ENCODE measurements at places on chromosomes 11 and 22.

DNA sequence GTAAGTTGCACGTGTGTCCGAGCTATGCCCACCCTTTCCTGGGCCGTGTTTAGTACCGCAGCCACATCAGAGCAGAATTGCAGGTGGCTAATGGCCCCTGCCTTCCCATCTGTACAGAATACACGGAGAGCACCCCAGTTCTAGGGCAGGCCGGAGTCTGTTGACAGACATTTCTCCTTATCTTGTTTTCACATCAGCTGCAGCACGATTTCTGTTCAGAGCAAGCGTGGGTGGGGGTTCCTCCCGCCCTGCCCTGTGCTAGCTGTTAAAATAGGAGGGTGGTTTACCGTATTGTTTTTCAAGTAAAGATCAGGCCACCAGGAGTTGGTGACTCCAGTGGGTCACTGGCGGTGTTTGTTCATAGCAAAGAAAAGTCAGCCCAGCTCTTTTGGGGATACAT, 41.1 kb downstream of the UBASH3B start:
- peaks cover 37% of the 10 kb centered on the region for H3K4me1 ChIP-seq
- H3K36me3 ChIP-seq, result no peaks in the 10 kb centered on the region
- no peaks in the 10 kb centered on the region for H3K27me3 ChIP-seq
- DNase-seq, result no peak
- H3K27ac ChIP-seq, result peak overlapping the region; percentile 14
- H3K4me3 ChIP-seq, result no peak overlapping the region

- H3K36me3 ChIP-seq, result no peaks in the 10 kb centered on the region
- DNase-seq, result no peak
- H3K4me3 ChIP-seq, result no peak overlapping the region
- no peak overlapping the region for H3K27ac ChIP-seq
Observed at GRCh38 chr22:38139901-38140300, 29.4 kb upstream of the BAIAP2L2 start.

GRCh38 chr11:46075168-46075567, 46.1 kb downstream of the PHF21A start:
- peak; percentile 33 for DNase-seq
- H3K4me1 ChIP-seq, result no peaks in the 10 kb centered on the region
- no peak overlapping the region for H3K4me3 ChIP-seq
- no peaks in the 10 kb centered on the region for H3K27me3 ChIP-seq
- H3K36me3 ChIP-seq, result no peaks in the 10 kb centered on the region
- no peak overlapping the region for H3K27ac ChIP-seq

DNA sequence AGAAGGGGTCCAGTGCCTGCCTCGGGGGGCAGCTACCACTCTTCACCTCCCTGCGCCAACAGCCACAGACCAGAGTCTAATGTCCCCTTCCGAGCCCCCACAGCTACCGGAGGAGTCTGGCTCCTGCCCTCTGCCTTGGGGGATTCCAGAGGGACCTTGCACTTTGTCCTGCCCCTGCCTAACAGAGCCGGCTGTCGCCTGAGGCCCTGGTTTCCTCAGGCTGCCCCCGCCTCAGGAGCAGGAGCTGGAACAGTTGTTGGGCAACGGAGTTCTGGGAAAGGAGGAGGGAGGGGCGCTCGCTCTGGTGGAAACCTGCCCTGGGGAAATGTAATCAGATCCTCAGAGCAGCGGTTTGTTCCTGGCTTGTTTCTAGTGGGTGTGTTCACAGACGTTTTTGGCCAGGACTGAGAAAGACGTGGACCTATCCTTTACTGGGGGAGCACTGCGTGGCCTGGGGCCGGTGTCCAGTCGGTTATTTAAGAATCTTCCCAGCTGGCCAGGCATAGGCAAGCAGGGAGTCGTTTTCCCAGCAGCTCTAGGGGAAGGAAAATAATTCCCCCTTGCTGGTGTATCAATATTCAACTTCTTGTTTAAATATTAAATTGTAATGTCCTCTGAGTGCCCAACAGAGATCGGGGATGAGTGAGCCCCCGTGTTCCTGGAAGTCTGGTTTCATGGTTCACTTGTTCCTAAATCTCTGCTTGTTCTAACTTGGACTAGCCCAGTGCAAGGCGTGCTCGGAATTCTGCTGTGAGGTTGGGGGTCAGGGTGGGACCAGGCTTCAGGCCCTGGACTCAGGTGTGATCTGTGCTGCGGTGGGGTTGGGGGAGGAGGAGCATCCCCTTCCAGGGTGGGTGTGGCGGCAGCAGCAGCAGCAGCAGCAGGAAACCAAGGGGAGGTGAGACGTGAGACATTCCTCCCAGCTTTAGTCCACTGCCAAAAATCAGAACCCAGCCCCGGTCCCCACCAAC, 32.1 kb downstream of the A4GALT start:
- H3K36me3 ChIP-seq, result no peaks in the 10 kb centered on the region
- H3K4me3 ChIP-seq, result peak overlapping the region; percentile 5
- DNase-seq, result peak; percentile 88
- H3K27ac ChIP-seq, result peak overlapping the region; percentile 79
- H3K4me1 ChIP-seq, result peaks cover 35% of the 10 kb centered on the region

GRCh38 chr11:47417712-47418111, 8.5 kb downstream of the PSMC3 start:
- no peaks in the 10 kb centered on the region for H3K27me3 ChIP-seq
- H3K4me1 ChIP-seq, result peaks cover 14% of the 10 kb centered on the region
- no peak overlapping the region for H3K4me3 ChIP-seq
- peaks cover 92% of the 10 kb centered on the region for H3K36me3 ChIP-seq
- DNase-seq, result no peak

GRCh38 chr22:18023509-18024275, 669 bp downstream of the MICAL3 start:
- DNase-seq, result peak; percentile 90
- H3K27me3 ChIP-seq, result no peaks in the 10 kb centered on the region
- peaks cover 6% of the 10 kb centered on the region for H3K4me1 ChIP-seq
- peak overlapping the region; percentile 67 for H3K4me3 ChIP-seq

DNA sequence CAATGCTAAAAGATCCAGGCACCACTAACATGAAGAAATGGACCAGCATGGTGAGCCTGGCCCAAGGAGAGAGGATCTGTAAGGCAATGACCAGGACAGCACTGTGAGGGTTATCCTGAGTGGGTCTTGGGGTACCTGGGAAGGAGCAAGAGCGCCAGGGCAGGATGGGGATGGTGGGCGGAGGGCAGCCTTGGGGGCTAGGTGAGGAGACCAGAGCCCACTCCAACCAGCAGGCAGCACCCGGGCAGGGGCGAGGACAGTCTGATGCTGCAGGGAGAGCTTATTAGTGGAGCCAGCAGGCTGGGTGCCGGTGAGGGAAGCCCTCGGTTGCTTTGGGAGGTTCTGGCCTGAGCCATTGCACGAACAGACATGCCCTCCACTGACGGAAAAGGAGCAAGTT, 10.7 kb upstream of the NAP1L4 start:
- no peak overlapping the region for H3K4me3 ChIP-seq
- H3K27ac ChIP-seq, result peak overlapping the region; percentile 42
- no peak for DNase-seq

GRCh38 chr11:114239753-114240161, 56.4 kb upstream of the NNMT start:
- no peak for DNase-seq
- no peaks in the 10 kb centered on the region for H3K36me3 ChIP-seq
- peaks cover 3% of the 10 kb centered on the region for H3K4me1 ChIP-seq

GRCh38 chr11:111788051-111788450, 21.9 kb upstream of the PPP2R1B start:
- no peaks in the 10 kb centered on the region for H3K27me3 ChIP-seq
- H3K27ac ChIP-seq, result no peak overlapping the region
- peaks cover 12% of the 10 kb centered on the region for H3K36me3 ChIP-seq
- no peak overlapping the region for H3K4me3 ChIP-seq
- H3K4me1 ChIP-seq, result peaks cover 2% of the 10 kb centered on the region
- no peak for DNase-seq

DNA sequence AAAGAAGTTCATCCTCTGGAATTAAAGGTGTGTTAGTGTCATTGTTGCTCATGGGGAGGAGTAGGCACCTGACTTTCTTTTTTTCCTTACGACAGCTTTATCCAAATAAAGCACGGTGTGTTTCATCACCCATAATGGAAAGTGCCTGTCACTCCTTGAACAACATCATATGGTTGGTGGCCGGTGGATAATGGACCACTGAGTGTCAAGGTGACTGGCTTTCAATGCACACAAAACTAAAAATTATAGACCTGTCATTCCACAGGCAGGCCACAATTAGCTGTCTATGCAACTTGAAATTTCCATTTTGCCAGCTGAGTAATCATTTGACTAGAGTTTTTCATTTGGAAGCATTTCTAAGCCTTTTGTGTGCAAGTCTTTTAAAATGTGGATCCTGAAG, 45.0 kb upstream of the MPPED2 start:
- H3K27ac ChIP-seq, result no peak overlapping the region
- H3K4me1 ChIP-seq, result no peaks in the 10 kb centered on the region
- no peak overlapping the region for H3K4me3 ChIP-seq

- H3K27me3 ChIP-seq, result no peaks in the 10 kb centered on the region
- H3K36me3 ChIP-seq, result no peaks in the 10 kb centered on the region
- no peak overlapping the region for H3K4me3 ChIP-seq
- H3K4me1 ChIP-seq, result no peaks in the 10 kb centered on the region
Observed at GRCh38 chr11:19890308-19890707, 177.7 kb downstream of the NAV2 start.

- no peak overlapping the region for H3K27ac ChIP-seq
- no peaks in the 10 kb centered on the region for H3K27me3 ChIP-seq
- peaks cover 23% of the 10 kb centered on the region for H3K36me3 ChIP-seq
- no peaks in the 10 kb centered on the region for H3K4me1 ChIP-seq
- DNase-seq, result no peak
Observed at GRCh38 chr22:20799449-20799848, 25.5 kb downstream of the SERPIND1 start.

DNA sequence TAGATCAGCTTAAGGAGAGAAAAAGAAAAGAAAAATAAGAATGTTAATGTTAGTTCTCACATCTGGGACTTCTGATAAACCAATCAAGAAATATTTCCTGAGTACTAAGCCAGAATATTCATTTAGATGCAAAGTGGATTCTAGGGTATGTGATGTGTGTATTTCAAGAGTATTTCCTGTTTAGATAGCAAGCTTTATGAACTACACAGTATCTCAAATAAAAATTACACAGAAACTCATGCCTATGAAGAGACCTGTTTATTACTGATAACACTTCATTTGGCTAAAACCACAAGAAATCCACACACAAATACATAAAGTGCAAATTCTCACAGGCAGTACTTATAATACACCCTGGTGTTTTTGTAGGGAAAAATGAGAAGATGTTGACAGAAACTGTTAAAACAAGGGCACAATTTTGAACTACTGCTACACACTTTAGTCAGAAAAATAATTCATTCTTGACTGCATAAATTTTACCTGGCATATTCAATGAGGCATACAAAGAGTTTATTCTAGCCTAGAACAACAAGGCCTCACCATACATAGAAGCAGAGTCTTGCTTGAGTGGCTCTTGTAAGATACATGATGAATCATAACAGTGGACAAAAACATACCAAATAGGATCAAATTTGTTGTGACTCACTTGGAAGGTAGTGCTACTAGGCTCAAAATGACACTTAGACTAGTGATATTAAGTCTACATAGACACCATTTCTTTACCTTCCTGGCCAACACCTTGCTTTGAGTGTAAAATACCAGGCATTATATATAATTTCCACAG, 18.8 kb upstream of the P4HA3 start:
- peaks cover 25% of the 10 kb centered on the region for H3K4me1 ChIP-seq
- no peaks in the 10 kb centered on the region for H3K36me3 ChIP-seq
- DNase-seq, result no peak
- no peaks in the 10 kb centered on the region for H3K27me3 ChIP-seq
- no peak overlapping the region for H3K4me3 ChIP-seq

- no peak overlapping the region for H3K4me3 ChIP-seq
- no peak for DNase-seq
- no peaks in the 10 kb centered on the region for H3K27me3 ChIP-seq
- no peak overlapping the region for H3K27ac ChIP-seq
Observed at GRCh38 chr11:96191752-96192151, 151.2 kb downstream of the MAML2 start.

DNA sequence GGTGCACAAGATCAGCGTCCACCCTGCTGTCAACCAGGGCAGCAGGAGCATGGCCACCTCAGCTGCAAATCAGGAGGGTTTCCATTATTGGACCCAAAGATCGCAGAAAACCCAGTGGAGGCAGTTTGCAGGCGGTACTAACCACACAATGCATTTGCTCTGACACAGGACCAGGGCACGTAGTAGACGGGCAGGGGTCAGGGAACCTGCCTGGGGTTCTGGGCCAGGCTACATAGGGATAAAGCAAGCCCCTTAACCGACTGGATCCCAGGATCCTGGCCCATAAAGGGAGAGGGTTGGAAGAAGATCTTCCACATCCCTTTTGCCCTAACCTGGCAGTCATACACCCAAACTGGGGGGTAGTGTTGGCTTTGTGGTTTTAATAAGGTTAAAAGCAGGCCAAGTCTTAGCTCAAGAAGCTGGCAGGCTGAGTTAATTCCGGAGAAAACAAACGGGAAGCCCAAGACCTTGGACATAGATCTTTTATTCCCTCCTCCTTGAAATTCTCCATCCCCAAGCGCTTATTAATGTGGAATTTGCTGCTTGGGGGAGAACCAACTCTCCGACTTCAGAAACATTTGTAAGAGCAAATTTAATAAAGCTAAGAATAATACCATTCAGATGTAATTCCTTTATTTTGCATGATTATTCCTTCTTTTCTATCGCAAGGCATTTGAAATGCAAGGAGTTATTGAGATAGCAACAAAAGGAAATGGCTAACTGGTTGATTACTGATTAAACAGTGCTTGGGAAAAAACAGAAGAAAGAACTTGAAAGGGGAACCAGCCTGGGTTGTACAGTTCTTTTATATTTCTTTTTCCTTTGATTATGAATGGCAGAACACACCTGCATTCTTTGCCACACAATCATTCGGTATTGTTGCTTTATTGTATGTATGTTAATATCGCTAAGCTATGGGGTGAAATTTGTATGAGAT, 6.3 kb upstream of the ARHGAP8 start:
- H3K4me1 ChIP-seq, result no peaks in the 10 kb centered on the region
- H3K27ac ChIP-seq, result no peak overlapping the region
- no peaks in the 10 kb centered on the region for H3K36me3 ChIP-seq
- no peak for DNase-seq
- H3K4me3 ChIP-seq, result no peak overlapping the region

DNA sequence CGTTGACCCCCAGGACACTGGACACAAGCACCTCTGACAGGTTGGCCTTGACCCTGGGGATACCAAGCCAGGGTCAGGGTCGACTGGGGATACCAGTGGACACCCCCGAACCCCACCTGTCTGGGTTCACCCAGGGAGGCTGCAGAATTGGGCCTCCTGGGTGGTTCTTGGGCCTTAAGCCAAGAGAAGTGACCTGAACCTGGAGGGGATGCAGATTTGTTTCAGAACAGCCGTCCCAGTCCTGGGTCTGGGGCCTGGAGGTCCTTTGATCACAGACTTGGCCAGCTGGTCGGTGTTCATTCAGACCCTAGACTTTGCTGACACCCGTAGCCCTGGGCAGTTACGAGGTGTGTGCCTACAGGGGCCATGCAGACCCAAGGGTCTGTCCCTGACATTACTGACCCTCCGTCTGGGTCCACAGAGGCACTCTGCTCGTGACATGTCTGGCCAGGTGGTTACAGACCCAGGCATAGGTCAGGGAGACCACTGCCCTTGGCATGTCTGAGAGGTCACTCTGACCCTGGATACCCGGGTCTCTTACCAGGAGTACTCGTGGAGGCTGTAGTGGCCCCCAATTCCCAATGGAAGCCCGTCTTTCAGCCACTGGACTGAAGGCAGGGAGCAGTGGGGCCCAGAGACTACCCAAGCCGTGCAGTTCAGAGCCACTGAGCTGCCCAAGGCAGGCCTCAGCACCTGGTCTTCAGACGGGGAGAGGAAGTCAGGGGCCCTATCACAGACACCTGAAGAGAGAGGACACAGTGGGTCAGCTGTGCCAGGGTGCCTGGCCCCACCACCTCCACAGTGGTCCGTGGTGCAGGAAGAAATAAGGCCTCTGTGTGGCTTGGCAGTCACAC, 6.4 kb downstream of the SIGIRR start:
- no peak for DNase-seq
- H3K27ac ChIP-seq, result no peak overlapping the region
- H3K36me3 ChIP-seq, result no peaks in the 10 kb centered on the region
- no peak overlapping the region for H3K4me3 ChIP-seq
